ENCODE measurements at places on chromosomes 5 and 9.

GRCh38 chr5:14115323-14115895, 27.7 kb upstream of the TRIO start:
- no peak for DNase-seq

DNA sequence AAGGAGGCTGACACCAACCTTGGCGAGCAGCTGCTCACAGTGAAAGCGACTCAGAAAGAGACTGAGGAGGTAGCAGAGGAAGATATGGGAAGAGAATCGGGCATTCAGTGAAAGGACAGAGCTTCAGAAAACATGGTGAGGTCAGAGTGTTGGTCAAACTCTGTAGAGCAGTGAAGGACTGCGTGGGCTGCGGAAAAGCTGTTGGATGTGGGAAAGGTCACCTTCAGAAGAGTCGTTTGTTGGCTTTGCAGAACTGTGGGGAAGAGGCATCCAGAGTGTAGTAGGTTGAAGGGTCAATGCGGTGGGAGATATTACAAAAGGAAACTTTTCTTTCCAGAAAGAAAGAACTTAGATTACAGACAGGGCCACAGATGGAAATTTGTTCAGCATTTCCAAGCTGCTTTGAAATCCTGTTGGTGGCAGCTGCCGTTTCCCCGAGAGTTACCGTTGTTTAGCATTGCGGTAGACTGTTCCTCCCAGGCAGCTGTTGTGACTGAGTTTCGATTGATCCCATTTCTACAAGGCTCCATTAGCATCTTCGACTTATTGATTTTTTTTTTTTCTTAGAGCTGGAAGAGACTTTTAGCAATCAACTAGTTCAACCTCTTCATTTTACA, 58.3 kb upstream of the AFAP1L1 start:
- no peak for DNase-seq

DNA sequence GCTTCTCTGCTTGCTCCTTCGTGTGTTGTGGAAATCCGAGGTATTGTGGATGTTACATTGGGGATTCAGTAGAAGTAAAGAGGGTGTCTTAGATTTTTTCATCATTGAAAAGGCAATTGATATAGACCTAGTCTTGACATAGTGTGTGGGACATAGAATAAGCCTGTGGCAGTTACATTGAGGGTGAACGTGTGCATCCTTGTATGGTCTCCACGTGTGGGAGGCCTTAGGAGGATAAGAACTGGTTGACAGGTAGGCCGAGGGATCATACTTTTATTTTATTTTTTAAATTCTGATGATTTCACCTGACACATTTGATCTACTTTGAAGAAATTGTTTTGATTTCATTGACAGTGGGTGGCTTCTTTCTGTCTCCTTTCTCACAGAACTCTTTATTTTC, 17.0 kb upstream of the FAM120AOS start:
- no peak for DNase-seq

- no peak for DNase-seq
Observed at GRCh38 chr5:176387384-176387925, 943 bp downstream of the NOP16 start.

- no peak for DNase-seq
Observed at GRCh38 chr9:104999136-104999535, 71.2 kb upstream of the ABCA1 start.

DNA sequence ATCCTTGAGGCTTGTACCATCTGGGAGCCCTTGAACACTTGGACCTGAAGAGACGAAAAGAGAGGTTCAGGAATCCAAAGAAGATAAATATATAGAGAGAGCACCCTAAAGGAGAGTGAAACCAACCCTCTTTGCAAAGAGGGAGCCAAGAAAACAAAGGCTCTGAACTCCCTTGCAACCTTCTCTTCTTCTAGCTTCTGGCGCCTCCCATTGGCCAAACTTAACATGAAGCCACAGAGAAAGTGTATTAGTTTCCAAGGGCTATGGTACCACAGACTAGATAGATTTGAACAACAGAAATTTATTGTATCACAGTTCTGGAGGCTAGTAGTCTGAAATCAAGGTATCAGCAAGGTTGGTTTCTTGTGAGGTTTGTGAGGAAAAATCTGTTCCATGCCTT, 175.1 kb downstream of the HCN1 start:
- DNase-seq = no peak

DNA sequence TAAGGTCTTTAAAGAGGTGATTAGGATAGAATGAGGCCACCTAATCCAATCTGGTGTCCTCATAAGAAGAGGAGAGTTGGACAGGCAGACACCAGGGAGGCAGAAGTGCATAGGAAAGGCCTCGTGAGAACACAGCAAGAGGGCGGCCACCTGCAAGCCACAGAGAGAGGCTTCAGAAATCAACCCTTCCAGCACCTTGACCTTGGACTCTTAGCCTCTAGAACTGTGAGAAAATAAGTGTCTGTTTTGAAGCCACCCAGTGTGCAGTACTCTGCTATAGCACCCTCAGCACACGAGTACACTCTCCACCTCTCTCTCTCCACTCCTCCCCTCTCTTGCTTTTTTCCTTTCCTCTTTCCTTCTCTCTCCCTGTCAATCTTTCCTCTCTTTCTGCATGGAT, 26.8 kb downstream of the NIPAL4 start:
- peak; percentile 25 for DNase-seq

- DNase-seq = no peak
Observed at GRCh38 chr9:80156756-80157472, 585.1 kb downstream of the TLE4 start.

DNA sequence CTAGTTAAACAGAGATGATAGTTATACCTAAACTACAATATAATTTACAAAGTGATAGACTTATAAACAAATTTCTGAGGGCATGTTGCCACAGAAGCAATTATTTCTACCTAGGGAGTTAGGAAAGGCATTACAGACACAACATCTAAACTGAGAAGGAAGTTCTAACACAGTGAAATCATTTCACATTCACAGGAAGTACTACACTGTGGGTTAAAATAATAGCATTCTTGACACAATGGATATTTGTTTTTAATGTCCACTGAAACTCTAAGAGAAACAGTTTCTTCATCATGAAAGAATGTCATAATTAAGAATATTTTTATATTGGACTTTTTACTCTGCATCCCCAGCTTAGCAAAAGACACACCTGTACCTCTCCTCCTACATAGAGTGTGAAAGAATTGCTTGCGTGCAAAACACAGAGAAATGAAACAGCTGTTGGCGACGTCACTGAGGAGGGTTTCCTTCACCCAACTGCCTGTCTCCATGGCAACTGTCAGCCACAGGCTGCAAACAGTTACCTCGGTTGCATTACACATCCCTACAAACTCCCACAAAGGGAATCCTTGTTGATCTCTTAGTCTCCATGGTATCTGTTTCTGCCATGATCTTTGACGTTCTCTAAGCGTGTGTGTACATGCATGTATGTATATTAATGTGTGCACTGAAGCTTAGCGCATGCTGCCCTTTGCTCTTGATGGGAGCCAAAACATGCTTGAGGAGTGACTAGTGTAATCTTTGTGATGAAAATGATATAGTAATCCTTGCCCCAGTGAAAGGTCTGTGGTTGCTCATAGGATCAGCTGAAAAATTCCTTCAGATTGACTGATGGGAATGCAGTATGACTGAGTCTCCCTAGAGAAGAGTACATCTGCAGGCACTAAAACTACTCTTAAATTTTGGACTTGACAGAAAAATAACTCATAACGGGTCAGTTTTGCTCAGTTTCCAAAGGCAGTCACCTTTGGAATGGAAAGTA, 168.5 kb downstream of the ACTL7B start:
- DNase-seq = no peak

- DNase-seq = no peak
Observed at GRCh38 chr9:98902925-98903324, 40.8 kb upstream of the COL15A1 start.

GRCh38 chr9:117365438-117365837, 49.4 kb downstream of the ASTN2 start:
- DNase-seq = no peak
